ENCODE measurements at places on chromosomes 5 and 9. TPM values are rescaled to one million over a fixed set of nuclear protein-coding genes. Genes with fewer than 3 reads are reported as not detected.

SLC28A3 gene
- 1.3 TPM for total RNA-seq

STK32A gene
- total RNA-seq, result 0.14 TPM

PTTG1 gene
- total RNA-seq, result 179 TPM

CERCAM gene
- 2.3 TPM for total RNA-seq

IRX1 gene
- total RNA-seq, result 0.94 TPM

ENTREP1 gene
- total RNA-seq, result 4.1 TPM

FAM151B gene
- total RNA-seq, result 1.2 TPM

FAM200C gene
- total RNA-seq, result 4.1 TPM

PKD2L2 gene
- not detected for total RNA-seq

ELOVL7 gene
- total RNA-seq, result 0.47 TPM

SLC1A3 gene
- 2.6 TPM for total RNA-seq

SPATA31D4 gene
- total RNA-seq, result not detected

OTP gene
- total RNA-seq, result 0.05 TPM

DNA sequence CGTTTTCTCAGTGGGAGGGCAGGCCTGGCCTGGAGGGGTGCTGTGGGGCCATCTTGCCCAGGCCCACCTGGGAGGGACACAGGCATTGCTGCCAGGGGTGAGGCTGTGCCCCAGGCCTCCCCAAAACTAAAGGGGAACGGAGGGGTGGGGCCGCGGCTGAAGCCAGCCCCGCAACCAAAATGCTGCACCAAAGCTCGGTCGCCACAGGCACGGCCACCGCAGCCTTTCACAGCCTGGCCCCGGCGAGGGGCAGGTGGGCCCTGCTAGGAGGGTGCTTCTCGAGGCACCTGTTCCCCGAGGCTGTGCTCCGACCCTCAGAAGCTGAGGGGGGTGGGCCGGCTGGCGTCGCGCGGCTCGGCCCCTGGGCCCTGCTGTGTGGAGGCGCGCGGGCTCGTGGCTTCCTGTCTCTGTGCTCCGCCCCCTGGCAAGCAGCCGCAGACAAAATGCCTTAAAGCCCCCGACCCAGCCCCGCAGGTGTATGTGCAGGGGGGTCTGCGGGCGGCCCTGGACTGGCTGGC lies 57.6 kb downstream of the JAK2 start:
- H3K36me3 ChIP-seq, result peaks cover 7% of the 10 kb centered on the region
- H3K4me3 ChIP-seq, result no peak overlapping the region
- no peak for DNase-seq
- no peaks in the 10 kb centered on the region for H3K4me1 ChIP-seq

GRCh38 chr5:147930769-147931168 lies 24.4 kb upstream of the C5orf46 start:
- DNase-seq, result no peak
- H3K27ac ChIP-seq, result no peak overlapping the region
- no peaks in the 10 kb centered on the region for H3K4me1 ChIP-seq
- no peak overlapping the region for H3K4me3 ChIP-seq
- H3K36me3 ChIP-seq, result no peaks in the 10 kb centered on the region
- no peaks in the 10 kb centered on the region for H3K27me3 ChIP-seq

DNA sequence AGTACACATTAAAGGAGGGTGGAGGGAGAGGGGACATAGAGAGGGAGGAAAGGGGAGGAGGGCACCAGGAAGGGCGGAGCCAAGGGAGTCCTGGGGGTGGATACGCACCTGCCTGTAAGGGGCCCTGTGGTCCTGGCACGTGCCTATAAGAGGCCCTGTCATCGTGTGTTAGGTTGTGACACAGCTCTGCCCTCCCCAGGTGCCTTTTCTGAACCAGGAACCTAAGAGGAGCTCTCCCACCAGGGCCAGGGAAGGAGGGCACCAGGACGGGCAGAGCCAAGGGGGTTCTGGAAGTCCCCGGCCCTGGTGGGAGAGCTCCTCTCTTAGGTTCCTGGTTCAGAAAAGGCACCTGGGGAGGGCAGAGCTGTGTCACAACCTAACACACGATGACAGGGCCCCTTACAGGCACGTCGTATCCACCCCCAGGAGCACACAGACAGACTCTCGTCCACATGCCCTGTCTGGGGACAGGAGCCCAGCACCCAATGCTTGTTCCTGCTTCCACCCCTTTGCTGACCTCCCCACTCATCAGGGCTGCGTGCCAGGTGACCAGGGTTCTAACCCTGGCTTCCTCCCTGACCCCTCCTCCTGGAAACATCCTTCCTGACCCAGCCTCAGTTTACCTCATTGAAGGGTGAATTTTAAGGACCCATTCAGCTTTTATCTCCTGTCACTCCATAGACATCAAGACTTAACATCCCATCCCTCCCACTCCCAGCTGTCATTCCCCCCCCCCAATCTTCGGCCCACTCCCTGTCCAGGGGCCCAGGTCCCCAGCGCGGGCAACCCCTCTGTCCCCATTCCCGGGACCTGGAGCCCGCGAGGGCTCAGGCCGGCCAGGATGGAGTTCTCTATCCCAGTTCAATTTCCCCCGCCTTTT lies 12.9 kb upstream of the OLFM1 start:
- no peaks in the 10 kb centered on the region for H3K4me1 ChIP-seq
- no peak overlapping the region for H3K27ac ChIP-seq
- H3K4me3 ChIP-seq, result no peak overlapping the region
- DNase-seq, result no peak

- H3K27me3 ChIP-seq, result peaks cover 2% of the 10 kb centered on the region
- DNase-seq, result no peak
- H3K4me1 ChIP-seq, result no peaks in the 10 kb centered on the region
- no peak overlapping the region for H3K4me3 ChIP-seq
- H3K27ac ChIP-seq, result no peak overlapping the region
These were observed 137.1 kb upstream of the SMIM23 start for GRCh38 chr5:171648279-171649074.

- no peaks in the 10 kb centered on the region for H3K36me3 ChIP-seq
- no peaks in the 10 kb centered on the region for H3K27me3 ChIP-seq
- no peaks in the 10 kb centered on the region for H3K4me1 ChIP-seq
- DNase-seq, result no peak
- no peak overlapping the region for H3K27ac ChIP-seq
These were observed 510.4 kb upstream of the RGMB start for GRCh38 chr5:98263084-98263483.

DNA sequence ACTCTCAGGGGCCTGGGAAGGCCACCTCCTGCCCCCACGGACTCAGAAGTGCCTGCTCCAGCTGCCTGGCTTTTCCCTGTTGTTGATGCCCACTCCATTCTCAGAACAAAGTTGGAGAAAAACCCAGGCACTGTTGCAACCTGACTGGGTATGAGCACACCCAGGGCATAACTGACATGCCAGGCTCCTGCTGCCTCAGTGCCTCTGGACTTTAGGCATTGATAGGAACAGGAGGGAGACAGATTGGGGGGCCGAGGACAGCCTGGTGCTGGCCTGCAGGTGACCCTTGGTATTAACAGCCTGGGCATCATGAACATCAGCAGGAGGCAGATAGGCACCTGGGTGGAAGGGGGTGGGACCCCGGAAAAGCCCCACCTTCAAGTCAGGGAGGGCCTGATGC lies 685.9 kb upstream of the CDH10 start:
- no peaks in the 10 kb centered on the region for H3K27me3 ChIP-seq
- no peaks in the 10 kb centered on the region for H3K4me1 ChIP-seq
- no peaks in the 10 kb centered on the region for H3K36me3 ChIP-seq
- no peak overlapping the region for H3K4me3 ChIP-seq
- no peak overlapping the region for H3K27ac ChIP-seq
- no peak for DNase-seq

- H3K27ac ChIP-seq, result no peak overlapping the region
- DNase-seq, result no peak
- no peaks in the 10 kb centered on the region for H3K27me3 ChIP-seq
These were observed 1076.7 kb downstream of the CDH12 start for GRCh38 chr5:21776466-21776865.

GRCh38 chr5:10695055-10695649 lies 65.9 kb downstream of the DAP start:
- no peak overlapping the region for H3K4me3 ChIP-seq
- peak; percentile 35 for DNase-seq

- H3K36me3 ChIP-seq, result peaks cover 3% of the 10 kb centered on the region
- no peak overlapping the region for H3K27ac ChIP-seq
- H3K4me3 ChIP-seq, result no peak overlapping the region
- no peaks in the 10 kb centered on the region for H3K27me3 ChIP-seq
These were observed 11.6 kb upstream of the ANXA2R start for GRCh38 chr5:43051684-43052083.

DNA sequence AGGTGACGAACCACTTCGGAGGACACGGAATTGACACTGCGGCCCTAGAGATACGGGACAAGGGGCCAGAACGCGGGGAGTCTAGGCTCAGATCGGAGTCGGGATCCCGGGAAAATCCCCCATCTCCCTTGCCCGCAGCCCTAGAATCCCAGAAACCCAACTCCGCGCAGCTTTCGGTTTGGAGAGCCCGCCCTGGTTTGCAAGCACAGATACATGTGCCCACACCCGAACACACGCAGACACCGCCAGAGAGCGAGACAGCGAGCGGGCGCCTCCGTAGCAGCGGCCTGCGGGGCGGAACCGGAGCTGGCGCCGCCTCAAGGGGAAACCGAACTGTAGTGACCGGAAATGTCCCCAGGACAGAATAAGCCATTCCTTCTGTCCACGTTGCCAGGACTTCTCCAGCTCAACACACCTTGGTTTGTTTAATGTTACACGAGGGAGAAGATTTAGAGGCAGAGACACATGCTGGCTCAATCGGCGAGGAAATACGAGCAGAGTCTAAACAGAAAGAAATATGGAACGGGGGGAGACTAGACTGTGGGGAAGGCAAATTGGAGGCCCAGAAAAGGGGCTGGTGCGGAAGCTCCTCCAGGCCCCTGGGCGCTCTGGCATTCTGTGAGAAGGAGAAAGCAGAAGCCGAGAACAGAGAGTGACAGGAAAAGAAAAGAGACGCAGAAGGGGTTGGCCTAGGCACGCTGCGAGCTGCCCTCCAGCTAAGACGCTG lies 2.9 kb upstream of the PAX5 start:
- H3K4me1 ChIP-seq, result peaks cover 39% of the 10 kb centered on the region
- no peak for DNase-seq
- no peaks in the 10 kb centered on the region for H3K36me3 ChIP-seq
- H3K4me3 ChIP-seq, result peak overlapping the region; percentile 52
- H3K27me3 ChIP-seq, result peaks cover 91% of the 10 kb centered on the region
- H3K27ac ChIP-seq, result no peak overlapping the region

- DNase-seq, result no peak
- H3K4me1 ChIP-seq, result no peaks in the 10 kb centered on the region
- H3K36me3 ChIP-seq, result no peaks in the 10 kb centered on the region
- no peak overlapping the region for H3K4me3 ChIP-seq
- H3K27ac ChIP-seq, result no peak overlapping the region
These were observed 88.1 kb upstream of the RNF180 start for GRCh38 chr5:64077589-64077988.

DNA sequence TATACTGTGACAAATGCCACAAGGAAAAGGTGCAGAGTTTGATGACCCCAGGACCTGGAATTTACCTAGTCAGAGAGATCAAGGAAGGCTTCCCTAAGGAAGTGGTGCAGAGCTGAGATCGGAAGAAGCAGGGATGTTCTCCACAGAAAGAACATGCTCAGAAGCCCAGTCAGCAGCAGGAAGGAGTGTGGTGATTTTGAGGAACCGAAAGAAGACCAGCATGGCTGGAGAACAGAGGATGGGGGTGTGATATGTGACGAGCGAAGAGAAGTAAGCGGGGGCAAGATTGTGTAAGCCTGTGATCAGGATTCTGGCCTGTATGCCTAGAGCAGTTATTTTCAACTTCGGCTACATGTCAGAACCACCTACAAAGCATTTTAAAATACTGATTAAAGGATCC lies 18.7 kb upstream of the PIK3R1 start:
- H3K4me1 ChIP-seq, result no peaks in the 10 kb centered on the region
- DNase-seq, result peak; percentile 20
- no peak overlapping the region for H3K27ac ChIP-seq
- no peak overlapping the region for H3K4me3 ChIP-seq
- H3K27me3 ChIP-seq, result no peaks in the 10 kb centered on the region
- no peaks in the 10 kb centered on the region for H3K36me3 ChIP-seq

GRCh38 chr9:92324889-92325268 lies 271 bp downstream of the NOL8 start:
- no peaks in the 10 kb centered on the region for H3K27me3 ChIP-seq
- H3K27ac ChIP-seq, result peak overlapping the region; percentile 94
- H3K36me3 ChIP-seq, result peaks cover 23% of the 10 kb centered on the region
- peak overlapping the region; percentile 80 for H3K4me3 ChIP-seq
- no peak for DNase-seq
- peaks cover 7% of the 10 kb centered on the region for H3K4me1 ChIP-seq

- DNase-seq, result no peak
- H3K27me3 ChIP-seq, result no peaks in the 10 kb centered on the region
- peaks cover 50% of the 10 kb centered on the region for H3K36me3 ChIP-seq
- no peak overlapping the region for H3K27ac ChIP-seq
These were observed 46.2 kb downstream of the RNF145 start for GRCh38 chr5:159163027-159163700.

- H3K4me3 ChIP-seq, result no peak overlapping the region
- no peaks in the 10 kb centered on the region for H3K4me1 ChIP-seq
These were observed 29.9 kb upstream of the UBE2QL1 start for GRCh38 chr5:6418679-6419276.

GRCh38 chr5:69084195-69084594 lies 9.6 kb upstream of the SLC30A5 start:
- H3K4me3 ChIP-seq, result no peak overlapping the region
- H3K27me3 ChIP-seq, result no peaks in the 10 kb centered on the region

GRCh38 chr5:82418608-82418950 lies 140.4 kb upstream of the RPS23 start:
- no peaks in the 10 kb centered on the region for H3K36me3 ChIP-seq
- no peak overlapping the region for H3K4me3 ChIP-seq
- peak overlapping the region; percentile 5 for H3K27ac ChIP-seq
- H3K4me1 ChIP-seq, result peaks cover 24% of the 10 kb centered on the region

GRCh38 chr5:145465474-145466263 lies 369.5 kb downstream of the PRELID2 start:
- H3K27me3 ChIP-seq, result no peaks in the 10 kb centered on the region
- H3K36me3 ChIP-seq, result no peaks in the 10 kb centered on the region
- H3K4me3 ChIP-seq, result no peak overlapping the region
- no peak overlapping the region for H3K27ac ChIP-seq

All from thymus (tissue), 14 donors.